ENCODE measurements at places on chromosomes 12 and 14.

DNA sequence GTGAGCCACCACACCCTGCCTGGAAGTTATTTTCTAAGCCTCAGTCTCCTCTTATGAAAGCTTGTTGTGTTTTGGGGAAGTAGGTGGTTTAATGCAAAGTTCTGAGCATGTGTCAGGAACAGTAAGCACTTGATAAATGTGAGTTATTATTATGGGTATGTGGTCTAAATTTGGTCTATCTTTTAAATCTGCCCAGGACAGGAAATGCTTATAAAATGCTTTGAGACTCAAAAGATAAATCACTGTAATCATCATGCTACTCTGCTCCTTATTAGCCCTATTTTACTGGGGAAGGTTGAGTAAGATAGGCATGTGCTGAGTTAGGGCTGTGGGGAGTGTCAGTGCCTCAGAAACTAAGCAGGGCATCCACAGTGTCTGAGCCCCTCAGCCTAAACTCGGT lies 13.1 kb upstream of the SRSF5 start:
- DNase-seq: no peak

- no peak for DNase-seq
These were observed 173.4 kb upstream of the NTF3 start for GRCh38 chr12:5258498-5258897.

DNA sequence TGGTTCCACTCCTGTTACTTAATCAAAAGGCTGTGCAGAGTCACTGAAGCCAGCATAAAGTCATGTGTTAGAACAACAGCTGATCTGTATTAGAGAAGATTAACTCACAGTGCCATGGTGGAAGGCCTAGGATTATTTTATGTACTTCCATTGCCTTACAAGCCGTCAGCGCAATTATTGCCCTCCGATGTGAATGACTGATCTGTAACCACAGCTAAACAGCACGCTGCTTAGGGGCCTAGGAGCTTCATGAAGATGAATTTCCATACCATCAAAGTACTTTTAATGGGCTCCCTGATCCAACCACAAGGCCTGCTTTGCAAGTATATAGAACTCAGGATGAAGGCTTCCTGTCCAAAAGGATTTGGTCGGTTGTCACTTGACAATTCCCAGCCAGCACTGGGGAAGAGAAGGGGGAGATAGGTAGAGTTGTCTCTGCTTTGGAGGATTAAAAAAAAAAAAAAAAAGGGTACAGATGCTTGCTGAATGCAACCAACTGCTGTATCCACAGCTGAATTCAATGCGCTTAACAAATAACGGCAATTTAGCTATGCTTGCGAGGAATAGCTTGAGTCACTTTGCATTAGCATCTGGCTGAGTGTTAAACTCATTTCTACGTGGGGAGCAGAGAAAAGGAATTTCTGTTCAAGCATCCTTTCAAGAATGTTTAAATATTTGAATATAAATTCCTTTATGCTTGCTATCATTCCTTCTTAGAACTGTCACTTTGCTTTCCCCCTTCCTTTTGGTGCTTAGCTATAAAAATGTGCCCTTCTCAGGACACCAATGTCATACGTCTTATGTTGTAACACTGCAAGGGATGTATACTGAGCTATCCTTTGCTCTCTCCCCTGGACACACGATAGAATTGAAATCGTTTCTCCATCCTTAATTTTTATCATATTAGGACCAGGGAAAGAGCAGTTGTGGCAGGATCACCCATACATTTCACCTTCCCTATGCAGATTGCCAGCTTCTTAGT lies 387.8 kb downstream of the SOX5 start:
- no peak for DNase-seq

DNA sequence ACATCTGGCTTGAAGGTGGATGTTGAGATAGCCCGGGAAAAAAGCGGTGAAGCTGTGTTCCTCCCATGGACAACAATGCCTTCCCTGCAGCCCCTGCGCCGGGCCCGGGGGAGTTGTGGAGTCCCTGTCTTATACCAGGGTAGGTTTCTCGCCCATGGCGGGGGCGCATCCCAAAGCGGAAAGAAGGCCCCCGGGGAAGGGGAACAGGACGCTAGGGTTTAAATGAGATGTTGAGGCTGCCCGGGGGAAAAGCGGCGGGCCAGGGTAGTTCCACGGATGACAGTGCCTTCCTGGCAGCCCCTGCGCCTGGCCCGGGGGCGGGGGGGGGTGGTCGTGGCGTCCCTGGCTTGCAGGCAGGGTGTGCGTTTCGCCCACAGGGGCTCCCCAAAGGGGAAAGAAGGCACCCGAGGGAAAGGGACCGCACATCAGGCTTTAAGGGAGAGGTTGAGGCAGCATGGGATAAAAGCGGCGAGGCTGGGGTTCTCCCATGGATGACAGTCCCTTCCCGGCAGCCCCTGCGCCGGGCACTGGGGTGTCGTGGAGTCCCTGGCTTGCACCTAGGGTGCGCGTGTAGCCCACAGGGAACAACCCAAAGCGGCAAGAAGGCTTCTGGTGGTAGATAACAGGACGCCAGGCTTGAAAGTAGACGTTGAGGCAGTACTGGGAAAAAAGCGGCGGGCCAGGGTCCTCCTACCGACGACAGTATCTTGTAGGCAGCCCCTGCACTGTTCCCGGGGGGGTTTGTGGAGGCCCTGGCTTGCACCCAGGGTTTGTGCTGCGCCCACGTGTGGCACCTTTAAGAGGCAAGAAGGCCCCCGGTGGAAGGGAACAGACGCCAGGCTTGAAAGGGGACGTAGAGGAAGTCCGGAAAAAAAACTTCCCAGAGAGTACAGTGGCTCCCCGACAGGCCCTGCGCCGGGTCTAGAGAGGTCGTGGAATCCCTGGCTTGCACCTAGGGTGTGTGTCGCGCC lies 160.8 kb upstream of the ALG10B start:
- no peak for DNase-seq

- no peak for DNase-seq
These were observed 2.4 kb upstream of the KRT83 start for GRCh38 chr12:52323416-52324152.

DNA sequence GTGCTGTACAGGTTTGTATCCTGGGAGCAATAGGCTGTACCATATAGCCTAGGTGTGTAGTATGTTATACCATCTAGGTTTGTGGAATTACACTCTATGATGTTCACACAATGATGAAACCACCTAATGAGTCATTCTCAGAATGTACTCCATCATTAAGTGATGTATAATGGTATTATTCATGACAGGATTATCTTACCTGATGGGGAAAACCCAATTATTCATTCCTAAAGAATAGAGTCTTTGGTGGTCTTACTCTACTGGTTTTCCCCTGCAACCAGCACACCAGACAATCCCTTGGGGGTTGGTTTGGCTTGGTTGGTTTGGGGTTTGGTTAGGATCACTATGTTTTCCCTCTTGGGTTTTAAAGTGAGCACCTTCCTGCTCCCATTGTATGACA lies 12.6 kb upstream of the OR10P1 start:
- DNase-seq: no peak

DNA sequence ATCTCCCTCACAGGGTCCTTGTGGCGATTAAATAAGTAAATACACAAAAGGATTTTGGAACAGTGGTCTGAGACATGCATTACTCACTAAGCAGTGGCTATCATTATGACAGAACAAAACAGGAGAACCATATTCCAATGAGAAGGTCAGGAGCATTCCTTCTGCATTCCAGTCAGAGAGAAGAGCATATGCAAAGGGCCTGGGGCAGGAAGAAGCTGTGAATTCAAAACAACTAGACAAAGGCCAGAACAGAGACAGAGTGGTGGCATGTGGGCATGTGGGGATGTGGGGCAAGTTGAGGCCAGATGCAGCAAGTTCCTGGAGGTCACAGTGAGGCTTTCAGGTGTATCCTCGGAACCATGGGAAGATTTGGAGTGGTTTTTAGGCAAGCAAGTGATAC lies 70.1 kb upstream of the VRK1 start:
- DNase-seq: no peak

- DNase-seq: no peak
These were observed 16.5 kb downstream of the TMEM120B start for GRCh38 chr12:121729021-121729420.

DNA sequence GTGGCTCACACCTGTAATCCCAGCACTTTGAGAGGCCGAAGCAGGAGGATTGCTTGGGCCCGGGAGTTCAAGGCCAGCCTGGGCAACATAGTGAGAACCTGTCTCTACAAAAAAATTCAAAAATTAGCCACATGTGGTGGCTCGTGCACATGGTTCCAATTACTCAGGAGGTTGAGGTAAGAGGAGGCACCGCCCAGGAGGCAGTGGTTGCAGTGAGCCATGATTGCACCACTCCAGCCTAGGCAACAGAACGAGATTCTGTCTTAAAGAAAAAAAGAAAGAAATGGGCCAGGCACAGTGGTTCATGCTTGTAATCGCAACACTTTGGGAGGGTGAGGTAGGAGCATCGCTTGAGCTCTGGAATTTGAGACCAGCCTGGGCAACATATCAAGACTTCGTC lies 33.5 kb downstream of the MAP1LC3B2 start:
- no peak for DNase-seq

DNA sequence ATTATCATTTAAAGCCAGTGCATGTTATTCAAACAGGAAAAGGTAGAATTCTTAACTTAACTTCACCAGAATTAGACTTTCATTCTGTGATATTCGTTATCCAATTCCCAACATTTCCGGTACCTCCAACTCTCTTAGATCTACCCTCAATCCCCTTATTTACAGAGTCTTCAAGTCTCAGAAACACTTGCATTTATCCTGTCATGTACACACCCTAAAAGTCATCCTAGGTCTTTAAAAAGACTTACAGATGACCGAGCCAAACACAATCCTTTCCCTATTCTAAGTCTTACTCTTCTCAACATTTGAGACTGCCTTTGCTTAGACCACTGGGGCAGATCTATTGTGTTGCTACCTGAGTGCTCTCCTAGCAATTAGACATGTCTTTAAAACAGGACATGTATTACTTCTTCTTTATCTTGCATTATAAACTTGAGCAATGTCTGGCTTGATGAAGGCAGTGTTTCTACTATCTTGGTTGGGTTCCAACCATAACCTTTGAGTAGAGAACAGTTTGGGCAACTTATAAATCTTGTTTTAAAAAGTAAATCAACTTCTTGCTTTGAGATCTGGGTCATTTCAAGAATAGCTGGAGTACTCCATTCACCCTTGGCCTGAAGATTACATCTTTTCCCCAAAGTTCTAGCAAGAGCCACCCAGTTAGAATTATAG lies 140.6 kb upstream of the PLEKHG7 start:
- no peak for DNase-seq

- DNase-seq: no peak
These were observed 1400.0 kb upstream of the FLRT2 start for GRCh38 chr14:84129941-84130340.

DNA sequence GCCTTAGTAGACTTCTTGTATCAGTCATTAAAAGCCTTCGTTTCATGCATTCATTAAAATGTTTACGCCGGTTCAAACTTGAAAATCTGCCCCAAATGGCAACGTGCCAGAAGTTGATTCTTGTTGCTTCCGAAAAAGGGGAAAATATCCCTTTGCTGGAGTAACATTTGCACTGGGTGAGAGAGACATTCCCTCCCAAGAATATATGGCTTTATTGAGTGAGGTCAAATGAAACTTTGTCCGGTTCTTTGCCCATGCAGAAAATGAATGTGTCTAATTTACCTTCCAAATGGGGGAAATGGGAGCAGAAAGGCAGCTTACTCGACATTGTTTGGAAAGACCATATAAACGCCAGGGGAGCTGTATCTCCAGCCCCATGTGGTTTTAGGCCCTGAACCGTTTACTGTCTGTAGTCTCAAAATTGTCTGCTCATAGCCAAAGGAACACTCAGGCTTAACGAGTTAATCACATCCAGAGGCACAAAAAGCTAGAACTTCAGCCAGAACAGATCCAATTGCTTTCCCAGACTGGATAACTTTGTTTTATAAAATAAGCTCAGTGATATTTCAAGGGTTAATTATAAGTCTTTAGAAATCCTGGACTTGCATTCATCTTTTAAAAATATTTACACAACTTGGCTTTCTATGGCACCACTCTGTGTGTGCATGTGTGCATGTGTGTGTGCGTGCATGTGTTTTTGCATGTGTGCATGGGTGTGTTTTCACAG lies 2.9 kb upstream of the EMP1 start:
- DNase-seq: no peak

GRCh38 chr12:19186722-19187661 lies 57.5 kb downstream of the PLEKHA5 start:
- no peak for DNase-seq

GRCh38 chr14:89231426-89232113 lies 185.5 kb downstream of the FOXN3 start:
- no peak for DNase-seq

DNA sequence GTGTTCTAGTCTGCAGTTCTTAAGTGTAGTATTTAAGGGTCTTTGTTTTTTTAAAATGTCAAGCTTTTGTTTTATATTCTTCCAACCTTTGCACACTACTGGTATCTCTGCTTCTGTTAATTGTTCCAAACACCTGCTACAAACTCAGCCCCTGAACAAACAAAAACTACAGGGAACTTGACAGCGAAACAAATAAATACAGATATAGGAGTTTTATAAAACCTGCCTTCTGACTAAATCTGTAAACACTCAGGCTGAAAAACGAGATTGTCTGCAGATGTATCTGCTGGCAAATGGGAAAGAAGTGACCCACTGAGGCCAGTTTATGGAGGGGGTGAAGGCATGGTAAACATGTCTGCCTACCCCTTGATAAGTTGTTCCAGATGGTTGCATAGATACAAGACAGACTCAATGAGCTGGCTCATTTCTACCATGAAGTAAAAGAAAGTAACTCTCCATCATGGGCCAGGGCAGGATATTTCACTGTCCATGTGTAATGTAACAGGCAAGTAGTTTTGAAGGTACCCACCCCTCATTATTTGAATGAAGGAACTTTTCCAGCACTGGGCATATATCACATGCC lies 75.6 kb downstream of the LMO3 start:
- no peak for DNase-seq

DNA sequence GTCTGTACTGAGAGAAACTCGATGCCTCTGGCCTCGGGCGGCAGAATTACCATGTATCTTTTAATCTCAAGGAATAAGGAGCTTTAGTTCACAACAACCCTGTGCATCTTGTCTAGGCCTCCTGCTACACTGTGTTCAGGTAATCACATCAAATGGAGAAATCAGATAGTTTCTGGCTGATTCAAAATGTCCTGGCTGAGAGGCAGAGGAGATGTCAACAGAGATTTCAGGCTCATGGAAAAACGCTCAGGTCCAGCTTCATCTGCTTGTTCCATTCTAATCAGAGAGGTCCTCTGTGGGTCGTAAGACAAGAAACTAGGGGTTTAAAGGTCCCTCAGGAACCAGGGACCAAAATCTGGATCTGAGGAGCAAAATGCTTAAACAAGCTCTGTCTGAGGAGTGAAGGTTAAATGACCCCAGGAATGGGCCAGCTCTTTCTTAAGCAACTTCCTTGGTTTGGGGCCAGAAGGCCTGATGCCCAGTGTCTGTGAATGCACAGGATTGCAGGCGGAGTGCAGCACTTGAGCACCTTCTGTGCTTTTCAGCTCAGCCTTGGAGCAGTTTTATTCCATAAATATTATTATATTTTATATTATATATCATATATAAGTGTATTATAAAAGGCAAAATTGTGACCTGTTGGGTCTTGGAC lies 170.2 kb upstream of the PRICKLE1 start:
- DNase-seq: no peak

- no peak for DNase-seq
These were observed 30.8 kb downstream of the CLEC1A start for GRCh38 chr12:10067942-10068341.

- no peak for DNase-seq
These were observed 177.0 kb downstream of the CEP128 start for GRCh38 chr14:80764496-80764895.
